ENCODE measurements at places on chromosomes 3 and 15.
A peak's percentile ranks its signal among the peaks of the same experiment; 100 is the strongest.

DNA sequence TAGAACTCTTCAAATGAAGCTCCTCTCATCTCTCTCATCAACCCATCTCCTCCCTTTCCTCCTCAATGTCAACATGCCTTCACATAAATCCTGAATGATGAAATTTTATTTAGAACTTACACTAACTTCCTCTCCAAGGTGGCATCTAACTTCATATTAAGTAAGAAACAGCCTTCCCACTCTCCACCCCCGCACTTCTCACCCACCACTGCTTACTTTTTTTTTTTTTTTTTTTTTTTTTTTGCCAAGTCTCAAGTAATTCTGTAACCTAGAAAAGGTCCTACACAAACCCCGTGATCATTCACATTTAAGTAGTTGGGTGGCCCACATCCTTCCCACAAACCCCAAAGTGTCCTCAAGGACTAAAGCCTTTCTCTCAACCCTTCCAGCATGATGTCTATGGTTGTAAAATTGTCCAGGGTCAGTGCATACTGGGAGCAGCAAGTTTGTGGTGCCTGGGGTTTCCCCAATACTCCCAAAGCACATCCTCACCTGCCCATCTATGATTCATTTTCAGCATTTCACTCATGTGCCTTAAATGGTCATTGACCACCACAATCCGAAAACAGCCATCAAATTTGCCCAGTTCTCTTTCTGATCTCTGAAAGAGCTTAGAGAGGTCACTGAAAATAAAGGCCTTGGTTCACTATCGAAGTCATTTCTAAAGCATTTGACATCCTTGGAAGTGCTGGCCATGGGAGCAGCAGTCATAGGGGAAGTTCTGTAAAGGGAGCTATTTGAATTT is 47.2 kb downstream of the CD86 start:
- DNase-seq: no peak

- no peak for DNase-seq
Measured at GRCh38 chr15:96365781-96366525, 35.5 kb downstream of the NR2F2 start.

DNA sequence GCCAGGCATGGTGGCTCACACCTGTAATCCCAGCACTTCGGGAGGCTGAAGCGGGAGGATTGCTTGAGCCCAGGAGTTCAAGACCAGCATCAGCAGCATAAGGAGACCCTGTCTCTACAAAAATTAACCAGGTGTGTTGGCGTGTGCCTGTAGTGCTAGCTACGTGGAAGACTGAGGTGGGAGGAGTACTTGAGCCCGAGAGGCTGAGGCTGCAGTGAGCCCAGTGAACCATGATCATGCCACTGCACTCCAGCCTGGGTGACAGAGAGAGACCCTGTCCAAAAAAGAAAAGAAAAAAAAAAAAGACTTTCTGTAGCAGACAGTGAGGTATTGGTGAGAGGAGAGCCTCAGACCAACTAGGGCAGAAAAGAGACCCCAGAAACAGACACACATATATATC is 263.8 kb downstream of the XXYLT1 start:
- DNase-seq: no peak

GRCh38 chr3:123552095-123552714 is 32.6 kb downstream of the HACD2 start:
- DNase-seq: no peak

DNA sequence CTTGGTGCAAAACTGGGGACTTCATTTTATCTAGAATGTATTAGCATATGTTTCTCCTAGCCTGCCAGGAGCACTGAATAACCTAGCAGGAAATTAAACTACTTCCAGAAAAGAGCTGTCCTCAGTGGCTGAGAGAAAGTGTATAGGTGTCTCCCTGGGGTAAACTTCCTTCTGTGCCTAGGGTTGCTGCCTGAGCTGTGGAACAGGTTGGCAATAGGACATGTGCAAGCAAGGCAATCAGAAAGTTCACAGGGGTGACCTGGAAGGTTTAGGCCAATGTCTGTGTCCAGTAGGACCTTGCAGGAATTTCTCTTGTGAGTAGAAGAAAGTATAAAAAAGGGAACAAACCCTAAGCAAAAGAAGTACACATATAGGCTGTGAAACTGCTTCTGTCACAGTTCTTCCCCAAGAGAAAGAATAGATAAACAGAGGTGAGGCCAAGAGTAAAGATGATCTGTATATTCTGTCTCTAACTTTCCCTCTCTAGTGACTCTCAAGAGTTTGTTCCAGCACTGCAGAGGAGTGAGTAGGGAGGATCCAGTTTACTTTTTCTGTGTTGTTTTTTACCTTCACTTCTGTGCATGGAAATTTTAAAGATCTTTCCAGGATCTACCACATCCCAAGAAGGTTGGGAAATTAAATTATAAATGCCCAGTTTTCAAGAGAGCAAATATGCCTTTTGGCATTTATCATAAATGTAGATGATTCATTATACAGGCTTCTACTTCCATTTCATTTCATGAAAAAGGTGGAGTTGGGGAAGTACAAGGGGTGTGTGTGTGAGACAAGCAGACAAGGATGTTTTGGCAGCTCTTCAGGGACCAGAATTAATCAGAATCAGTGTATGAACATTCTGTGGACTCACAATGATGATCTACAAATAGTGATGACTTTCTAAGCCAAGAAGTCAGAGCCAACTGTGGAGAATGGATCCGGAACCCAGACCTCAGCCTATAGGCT is 155.2 kb downstream of the RBPMS2 start:
- peak; percentile 70 for DNase-seq

DNA sequence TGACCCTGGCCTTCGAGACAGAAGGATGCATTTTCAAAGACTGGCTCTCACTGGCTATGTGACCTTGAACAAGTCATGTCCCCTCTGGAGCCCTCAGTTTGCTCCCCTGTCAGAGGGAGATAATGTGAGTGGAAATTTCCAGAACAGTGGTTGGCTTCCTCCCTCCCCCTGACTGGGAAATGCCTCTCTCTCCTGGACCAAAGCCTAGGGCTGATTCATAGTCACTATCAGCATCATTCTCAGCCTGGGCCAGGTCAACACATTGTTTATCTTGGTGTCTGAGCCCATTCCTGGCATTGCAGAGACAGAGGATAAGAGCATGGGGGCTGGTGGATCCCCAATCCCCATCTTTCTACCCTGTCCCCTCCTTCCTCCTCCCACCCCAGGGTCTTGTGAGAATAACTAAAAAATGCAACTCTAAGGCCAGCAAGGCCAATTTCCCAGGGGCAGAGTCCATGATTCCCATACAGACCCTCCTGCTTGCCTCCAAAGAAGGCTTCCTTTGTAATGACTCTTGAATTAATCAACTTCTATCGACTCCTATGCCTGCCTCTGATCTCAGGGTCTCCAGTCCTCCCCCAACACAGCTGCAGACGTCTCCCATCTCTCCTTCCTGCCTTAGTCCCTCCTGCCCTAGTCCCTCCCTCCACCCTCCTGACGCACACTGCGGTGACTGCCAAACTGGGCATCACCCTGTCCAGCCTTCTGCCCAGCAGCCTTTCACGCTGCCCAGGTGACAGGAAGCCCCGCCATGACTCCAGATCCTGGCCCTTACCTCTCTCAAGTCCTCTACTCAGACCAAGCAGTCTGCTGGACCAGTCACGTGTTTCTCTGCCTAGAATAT is 35.4 kb upstream of the CORO2B start:
- peak; percentile 90 for DNase-seq

- no peak for DNase-seq
Measured at GRCh38 chr15:78406016-78406585, 31.9 kb upstream of the IREB2 start.

GRCh38 chr15:36959746-36960145 is 140.6 kb downstream of the MEIS2 start:
- DNase-seq: no peak

- peak; percentile 28 for DNase-seq
Measured at GRCh38 chr3:30847592-30847991, 46.9 kb downstream of the GADL1 start.

- DNase-seq: no peak
Measured at GRCh38 chr3:130950124-130950523, 56.2 kb downstream of the ATP2C1 start.

- DNase-seq: no peak
Measured at GRCh38 chr15:68609629-68610028, 30.8 kb downstream of the CORO2B start.

DNA sequence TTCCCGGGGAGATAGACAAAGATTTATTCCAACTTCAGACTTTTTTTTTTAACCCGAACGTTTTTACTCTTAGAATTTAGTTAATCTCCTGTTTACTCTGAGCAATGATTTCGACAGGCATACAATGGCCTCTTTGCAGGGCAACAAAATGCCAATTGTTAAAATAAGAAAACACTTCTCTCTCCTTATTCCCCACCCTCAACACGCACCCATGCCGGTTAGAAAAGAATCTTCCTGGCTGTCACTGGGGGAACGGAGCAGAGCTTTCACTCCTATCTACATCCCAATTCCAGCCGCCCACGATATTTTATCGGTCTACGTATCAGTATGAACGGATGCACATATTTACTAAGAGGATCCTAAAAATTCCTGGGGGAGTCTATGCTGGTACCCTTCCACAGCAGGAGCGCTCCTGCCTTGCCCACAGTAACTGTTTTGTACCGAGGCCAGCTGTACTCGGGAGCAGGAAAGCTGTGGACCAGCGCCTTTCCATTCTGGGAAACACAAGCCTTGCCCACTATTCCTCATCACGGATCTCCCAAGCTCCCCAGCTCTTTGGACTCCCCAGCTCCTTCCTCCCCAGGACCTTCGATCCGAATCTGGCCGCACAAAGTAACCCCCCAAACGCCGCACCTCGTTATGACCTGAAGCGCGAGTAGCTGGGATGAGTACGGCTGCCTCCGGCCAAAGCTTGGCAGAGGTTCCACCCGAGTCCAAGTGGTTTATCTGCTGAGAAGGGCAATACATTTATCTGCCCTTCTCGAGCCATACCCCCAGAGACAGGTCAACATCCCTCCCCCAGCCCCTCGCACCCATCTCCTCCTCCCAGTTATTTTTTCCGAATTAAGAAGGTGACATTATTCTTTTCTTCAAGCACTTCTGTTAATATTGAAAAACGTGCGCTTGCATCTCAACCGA is 2.2 kb upstream of the FOXB1 start:
- no peak for DNase-seq

DNA sequence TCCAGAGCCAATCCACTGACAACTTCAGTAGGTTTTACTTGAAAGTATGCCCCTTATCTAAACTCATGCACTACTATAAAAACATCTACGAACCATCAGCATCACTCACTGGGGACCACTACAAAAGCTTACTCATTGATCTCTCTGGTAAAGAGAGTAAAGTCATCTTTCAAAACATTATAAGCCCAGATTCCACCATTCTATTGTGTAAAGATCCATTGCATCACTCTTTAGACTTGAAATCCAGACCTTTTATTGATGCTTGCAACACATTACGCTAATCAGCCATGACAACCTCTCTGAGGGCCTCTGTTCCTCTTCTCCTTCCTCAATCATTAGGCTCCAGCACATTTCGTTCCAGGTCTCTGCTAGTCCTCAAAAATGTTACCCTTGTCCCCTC is 248.9 kb upstream of the WNT5A start:
- no peak for DNase-seq

- DNase-seq: no peak
Measured at GRCh38 chr3:86837871-86838270, 153.1 kb downstream of the VGLL3 start.

- no peak for DNase-seq
Measured at GRCh38 chr3:69426967-69427304, 41.0 kb upstream of the FRMD4B start.

DNA sequence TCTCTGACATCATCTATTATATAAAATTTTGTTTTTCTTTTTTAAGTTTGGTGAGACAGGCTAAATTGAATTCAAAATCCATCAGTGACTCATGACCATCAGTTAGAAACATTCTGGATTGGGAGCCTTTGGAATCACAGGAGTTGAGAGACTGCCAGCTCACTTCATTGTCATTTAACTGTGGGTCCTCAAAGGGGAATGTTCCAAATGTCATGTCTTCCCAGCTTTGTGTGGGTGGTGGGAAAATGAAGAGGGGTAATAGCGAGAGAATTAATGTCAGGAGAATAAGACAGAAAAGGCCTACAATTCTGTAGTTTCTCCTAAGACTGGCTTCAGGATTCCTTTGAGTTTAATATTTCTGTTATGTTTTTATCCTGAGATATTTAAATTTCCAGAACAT is 1051.9 kb downstream of the FHIT start:
- no peak for DNase-seq

DNA sequence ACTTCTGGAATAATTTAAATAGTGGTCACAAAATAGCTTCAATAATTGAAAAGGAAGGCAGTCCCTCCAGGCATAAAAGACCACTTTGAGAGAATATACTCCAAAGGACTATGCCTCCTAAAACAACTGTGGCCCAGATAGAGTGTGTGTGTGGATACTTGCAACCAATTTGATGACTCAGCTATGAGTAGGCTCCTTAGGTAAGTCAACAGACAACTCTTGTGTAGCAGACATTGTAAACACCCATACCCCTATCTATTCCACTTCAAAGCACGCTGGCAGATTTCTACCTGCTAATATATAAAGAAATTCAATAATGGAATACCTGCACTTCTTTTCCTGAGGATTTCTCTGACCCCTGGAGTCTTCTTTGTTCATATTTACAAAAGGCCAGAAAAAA is 254.5 kb downstream of the NEK10 start:
- DNase-seq: no peak

DNA sequence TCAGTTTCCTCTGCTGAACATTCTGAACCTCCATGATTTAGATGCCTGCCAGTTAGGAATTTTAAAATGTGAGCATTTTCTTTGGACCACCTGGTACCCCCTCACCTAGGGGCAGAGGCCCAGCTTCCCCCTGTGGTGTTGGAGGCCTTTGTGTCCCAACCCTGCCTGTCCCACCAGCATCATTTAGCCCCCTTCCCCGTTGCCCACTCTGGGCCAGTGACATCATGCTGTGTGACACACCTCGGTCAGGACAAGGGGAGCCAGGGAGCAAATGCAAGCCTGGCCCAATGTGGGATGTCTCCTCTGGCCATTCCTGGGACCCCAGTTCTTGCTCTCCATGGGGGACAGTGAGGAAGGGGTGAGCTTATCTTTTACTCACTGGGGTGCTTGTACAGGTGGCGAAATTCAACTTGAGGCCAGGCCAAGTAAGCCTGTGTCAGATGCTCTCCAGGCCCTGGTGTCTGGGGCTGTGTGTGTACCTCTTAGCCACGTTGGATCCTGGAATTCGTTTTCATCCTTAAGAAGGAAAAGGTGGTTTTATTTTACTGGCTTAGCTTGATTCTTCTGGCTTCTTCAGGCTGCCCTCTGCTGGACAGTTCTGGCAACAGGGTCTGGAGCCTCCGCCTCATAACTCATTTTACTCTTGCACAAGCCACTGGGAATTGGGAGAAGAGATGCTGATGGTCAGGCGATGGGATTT is 49.7 kb upstream of the MYZAP start:
- peak; percentile 32 for DNase-seq

DNA sequence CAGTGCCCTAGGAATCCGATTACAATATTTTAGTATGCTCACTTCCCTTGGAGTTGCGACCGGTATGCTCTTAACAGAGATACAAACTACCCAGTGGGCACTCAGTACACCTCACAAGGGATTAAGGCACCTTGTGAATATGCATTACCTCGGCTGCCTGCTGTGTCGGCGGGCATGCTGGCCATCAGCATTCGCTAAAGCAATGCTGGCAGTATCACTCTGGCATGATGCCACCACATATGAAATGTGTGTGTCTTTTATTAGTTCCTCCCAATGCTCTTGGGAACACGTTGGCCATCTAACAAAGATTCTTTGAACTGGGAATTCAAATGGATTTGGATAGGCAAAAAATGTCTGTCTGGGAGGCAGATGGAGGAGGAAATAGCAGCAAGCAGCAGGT is 67.4 kb upstream of the FOXB1 start:
- DNase-seq: no peak
